ENCODE measurements at places on chromosomes 5 and 9.

DNA sequence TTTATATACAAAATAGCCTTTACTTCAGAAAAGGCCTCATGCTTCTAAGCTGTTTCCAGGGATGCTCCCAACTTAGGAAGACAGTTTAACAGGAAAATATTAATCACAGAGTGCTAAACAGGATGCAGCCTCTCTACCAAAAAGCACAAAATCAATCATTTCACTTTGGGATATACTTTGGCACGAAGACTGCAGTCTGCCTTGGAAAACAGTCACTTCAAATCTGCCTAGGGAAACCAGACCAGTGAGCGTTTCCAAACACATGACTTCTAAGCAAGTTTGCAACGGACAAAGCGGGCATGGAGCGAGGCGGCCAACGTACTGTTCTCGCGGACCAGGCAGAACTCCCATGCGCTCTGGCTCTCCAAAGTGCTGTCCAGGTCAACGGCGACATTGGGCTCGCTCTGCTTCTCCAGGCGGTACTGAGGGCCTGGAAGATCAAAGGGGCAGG, 201.0 kb downstream of the MAPKAP1 start:
- no peak for DNase-seq

- no peak for DNase-seq
Measured at GRCh38 chr9:110249603-110250002, 6.7 kb downstream of the TXN start.

- no peak for DNase-seq
Measured at GRCh38 chr5:116881921-116882531, 307.4 kb upstream of the SEMA6A start.

GRCh38 chr5:8993031-8993430, 552.8 kb downstream of the SEMA5A start:
- peak; percentile 18 for DNase-seq

GRCh38 chr9:114371973-114372917, 15.5 kb downstream of the AKNA start:
- no peak for DNase-seq

Measured in AG08395 (cell line).